ENCODE measurements at places on chromosomes 5 and 9.
A peak's percentile ranks its signal among the peaks of the same experiment; 100 is the strongest.

- no peak for DNase-seq
These were observed 135.0 kb downstream of the MVB12B start for GRCh38 chr9:126461608-126462007.

DNA sequence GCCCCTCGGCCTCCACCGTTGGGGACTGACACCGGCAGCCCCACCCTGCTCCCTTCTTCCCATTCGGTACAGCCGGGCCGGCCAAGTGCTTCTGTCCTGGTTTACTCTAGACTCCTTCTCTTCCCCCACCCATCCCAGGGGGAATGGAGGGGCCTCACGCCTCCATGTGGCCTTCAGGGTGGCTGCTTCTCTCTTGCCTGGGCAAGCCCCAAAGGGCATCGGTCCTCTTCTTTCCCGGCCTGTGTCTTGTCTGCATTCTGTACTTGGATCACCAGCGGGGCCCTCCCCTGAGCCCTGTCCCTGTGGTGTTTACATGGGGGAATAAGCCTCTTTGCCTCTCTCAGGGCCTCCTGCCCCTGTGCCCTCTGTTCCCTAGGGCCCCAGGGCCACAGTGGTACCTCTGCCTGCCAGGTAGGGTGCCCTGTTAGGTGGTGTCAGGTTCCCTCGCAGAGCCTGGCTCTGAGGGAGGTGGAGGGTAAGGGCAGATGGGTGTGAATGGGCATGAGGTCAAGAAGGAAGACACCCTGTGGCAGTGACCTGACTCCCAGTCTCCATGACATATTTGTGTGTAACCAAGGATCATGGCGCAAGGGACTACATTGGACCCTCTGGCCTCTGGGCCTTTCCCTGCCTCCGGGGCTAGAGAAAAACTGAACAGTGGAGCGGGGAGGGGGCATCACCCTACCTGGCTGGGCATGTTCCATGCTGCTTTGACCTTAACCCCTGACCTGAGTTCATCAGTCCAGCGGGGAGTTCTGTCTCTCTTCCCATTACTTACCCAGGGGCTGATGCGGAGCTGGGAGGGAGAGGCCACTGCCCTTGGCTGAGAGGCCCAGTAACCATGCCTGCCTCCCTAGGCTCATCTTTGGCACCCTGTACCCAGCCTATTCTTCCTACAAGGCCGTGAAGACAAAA, 1.6 kb downstream of the REEP2 start:
- no peak for DNase-seq

DNA sequence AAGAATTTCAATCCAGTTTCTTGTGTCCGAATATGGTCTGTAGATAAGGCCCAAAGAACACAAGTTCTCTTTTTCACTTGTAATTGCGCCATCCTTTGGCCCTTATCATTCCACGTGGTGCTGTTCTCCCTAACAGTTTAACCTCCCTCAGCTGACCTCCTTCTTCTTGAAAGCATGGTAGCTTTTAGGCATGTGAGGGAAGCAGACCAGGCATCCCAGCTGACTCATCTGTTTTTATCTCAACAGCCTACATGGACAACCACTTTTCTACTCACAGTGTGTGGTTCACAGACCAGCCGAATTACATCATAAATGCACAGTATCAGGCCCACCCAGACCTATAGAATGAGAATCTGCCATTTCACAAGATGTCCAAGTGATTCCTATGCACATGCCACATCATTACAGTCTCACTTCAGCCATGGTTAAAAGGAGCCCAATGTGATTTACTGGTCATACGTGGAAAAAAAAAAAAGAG, 26.9 kb upstream of the PLIN2 start:
- DNase-seq = peak; percentile 77

- no peak for DNase-seq
These were observed 88.2 kb downstream of the PRRT1B start for GRCh38 chr9:131633491-131634031.

DNA sequence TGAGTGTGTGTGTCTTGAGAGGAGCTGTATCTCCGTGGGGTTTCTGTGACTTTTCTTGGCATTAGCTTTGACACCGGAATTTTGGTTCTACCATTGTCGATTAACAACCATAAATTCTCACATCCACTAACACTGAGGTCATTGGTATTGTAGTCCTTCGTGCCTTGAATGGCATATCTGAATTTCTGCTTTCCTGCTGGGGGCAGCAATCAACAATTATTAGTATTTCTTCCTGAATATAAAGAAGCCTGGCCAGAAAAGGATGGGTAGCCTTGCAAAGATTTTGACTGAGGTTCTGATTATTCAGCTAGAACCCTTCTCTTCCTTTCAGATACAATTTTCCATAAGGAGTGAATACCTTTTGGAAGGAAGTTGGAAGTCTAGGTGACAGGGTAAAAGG, 33.5 kb upstream of the SHOC1 start:
- DNase-seq = no peak

GRCh38 chr9:16618524-16618923, 251.9 kb downstream of the BNC2 start:
- DNase-seq = no peak
